ENCODE measurements at places on chromosomes 7 and 10.

DNA sequence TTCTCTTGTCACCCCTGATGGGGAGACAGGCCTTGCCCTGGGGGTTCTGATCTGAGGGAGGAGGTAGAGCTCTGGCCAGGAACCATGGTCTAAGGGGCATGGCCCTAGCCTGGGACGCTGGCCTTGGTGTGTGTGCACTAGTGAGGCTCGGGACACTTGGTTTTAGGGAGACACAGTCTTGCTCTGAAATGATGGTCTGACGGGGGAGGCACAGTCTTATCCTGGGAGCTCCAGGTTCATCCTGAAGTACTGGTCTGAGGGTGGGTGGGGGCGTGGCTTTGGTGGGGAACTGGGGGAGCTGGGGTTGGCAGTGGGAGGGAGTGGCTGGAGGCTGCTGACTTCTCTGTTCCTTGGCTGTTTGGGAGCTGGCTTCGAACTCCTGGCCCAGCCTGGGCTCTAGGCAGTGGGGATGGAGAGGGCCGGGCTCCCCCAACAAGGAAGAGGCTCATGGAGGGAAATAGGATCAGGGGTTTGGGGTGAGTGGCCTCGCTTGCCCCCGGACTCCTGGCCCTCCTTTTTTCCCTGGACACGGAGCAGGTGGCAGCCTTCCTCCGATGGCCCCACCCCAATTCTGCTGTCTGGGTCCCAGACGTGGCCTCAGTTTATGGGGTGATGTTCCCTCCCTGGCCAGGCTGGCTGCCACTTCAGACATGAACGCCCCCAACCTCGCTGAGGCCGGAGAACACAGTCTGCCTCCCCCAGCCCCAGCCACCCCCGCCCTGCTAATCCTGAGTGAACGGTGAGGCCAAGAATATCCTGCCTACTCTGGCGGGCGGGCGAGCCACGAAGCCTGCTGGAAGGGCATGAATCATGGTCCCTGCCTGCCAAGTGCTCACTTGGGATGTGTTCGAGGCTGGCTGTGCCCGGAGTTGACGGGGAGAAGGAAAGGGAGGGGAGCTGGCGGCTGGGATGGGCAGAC is 43.5 kb downstream of the TMEM270 start:
- no peak overlapping the region for H3K4me3 ChIP-seq
- no peaks in the 10 kb centered on the region for H3K27me3 ChIP-seq
- DNase-seq, result no peak
- no peaks in the 10 kb centered on the region for H3K4me1 ChIP-seq

DNA sequence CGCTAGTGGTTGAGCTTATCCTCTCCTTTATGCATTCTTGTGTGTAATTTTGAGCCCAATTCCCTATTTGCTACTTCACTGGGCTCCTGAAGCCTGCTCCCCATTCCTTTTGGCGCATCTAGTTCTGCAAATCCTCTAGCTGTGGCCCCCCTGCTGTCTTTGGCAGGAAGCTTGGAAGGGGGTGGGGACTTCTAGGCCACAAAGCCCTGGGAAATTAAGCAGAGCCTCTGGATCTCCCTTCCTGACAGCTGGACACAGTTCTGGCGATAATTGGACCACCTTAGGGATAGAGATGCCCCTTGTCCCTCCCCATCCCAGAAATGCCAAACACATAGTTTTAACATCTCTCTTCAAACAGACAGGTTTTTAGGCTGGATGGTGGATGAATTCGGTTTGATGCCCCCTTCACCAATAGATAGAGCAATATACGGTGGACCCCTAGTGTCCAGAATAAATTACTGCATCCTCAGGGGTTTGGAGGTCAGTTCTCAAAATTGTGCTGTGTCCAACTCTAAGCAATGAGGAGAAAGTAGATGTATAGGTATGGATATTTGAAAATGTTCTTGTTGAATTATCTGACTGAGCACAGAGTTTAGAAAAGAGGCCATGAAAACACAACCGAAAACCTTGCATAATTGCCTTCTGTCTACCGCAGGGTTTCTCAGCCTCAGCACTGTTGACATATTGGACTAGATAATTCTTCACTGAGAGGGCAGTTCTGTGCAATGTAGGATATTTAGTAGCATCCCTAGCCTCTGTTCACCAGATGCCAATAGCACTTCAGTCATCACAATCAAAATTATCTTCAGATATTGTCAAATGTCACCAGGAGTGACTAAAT is 75.5 kb downstream of the PAPSS2 start:
- no peak for DNase-seq
- H3K27me3 ChIP-seq, result peaks cover 28% of the 10 kb centered on the region
- H3K36me3 ChIP-seq, result no peaks in the 10 kb centered on the region
- no peak overlapping the region for H3K27ac ChIP-seq
- H3K4me3 ChIP-seq, result no peak overlapping the region

GRCh38 chr10:70984986-70985722 is 96.8 kb upstream of the PCBD1 start:
- H3K4me3 ChIP-seq, result no peak overlapping the region
- H3K27ac ChIP-seq, result no peak overlapping the region
- DNase-seq, result no peak
- no peaks in the 10 kb centered on the region for H3K36me3 ChIP-seq

DNA sequence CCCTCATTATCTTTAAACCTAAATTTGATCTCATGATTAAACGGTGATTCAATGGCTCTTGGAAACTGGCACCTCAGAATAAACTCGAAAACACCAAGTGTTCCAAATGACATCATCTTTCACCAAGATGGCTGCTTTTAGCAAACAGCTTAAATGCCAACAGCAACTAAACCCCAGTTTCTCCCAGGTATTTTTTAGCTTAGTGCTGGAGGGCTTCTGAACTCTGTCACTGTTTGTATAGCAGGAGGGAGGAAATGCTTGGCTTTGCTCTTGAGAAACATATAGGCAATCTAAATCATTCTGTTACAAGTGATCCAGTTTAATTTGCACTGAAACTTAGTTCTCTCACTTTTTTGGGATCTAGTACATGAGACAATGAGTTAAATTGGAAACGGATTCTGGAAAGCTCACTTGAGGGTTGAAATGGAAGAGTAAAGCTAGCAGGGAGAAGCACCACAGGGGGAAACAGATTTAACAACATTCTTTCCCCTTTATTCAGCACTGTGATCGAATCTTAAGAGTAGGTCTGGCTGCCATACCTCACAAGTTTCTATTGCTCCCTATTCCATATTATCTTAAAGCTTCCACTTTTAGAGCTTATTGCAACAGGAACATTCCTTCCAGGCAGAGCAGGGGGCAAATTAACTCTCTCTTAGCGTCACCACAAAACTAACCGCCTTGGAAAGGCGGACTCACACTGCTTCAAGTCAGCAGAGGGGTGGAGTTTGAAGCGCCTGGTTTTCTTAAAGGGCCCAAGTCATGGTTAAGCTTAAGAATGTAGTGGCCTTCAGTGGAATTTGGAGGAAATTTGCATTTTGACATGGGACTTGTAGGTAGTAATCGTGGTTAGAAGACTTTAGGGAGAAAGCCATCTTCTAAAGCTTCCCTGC is 1.8 kb upstream of the CCDC6 start:
- peaks cover 38% of the 10 kb centered on the region for H3K4me1 ChIP-seq
- H3K4me3 ChIP-seq, result peak overlapping the region; percentile 93
- peaks cover 8% of the 10 kb centered on the region for H3K36me3 ChIP-seq
- H3K27me3 ChIP-seq, result no peaks in the 10 kb centered on the region
- DNase-seq, result peak; percentile 46

- peaks cover 47% of the 10 kb centered on the region for H3K4me1 ChIP-seq
- DNase-seq, result peak; percentile 62
- H3K27me3 ChIP-seq, result peaks cover 9% of the 10 kb centered on the region
- H3K27ac ChIP-seq, result peak overlapping the region; percentile 58
Observed at GRCh38 chr10:130138479-130138866, 2.3 kb downstream of the GLRX3 start.

GRCh38 chr7:34338961-34339526 is 319.0 kb upstream of the NPSR1 start:
- DNase-seq, result no peak
- no peak overlapping the region for H3K4me3 ChIP-seq
- H3K27ac ChIP-seq, result no peak overlapping the region
- no peaks in the 10 kb centered on the region for H3K4me1 ChIP-seq
- no peaks in the 10 kb centered on the region for H3K36me3 ChIP-seq

DNA sequence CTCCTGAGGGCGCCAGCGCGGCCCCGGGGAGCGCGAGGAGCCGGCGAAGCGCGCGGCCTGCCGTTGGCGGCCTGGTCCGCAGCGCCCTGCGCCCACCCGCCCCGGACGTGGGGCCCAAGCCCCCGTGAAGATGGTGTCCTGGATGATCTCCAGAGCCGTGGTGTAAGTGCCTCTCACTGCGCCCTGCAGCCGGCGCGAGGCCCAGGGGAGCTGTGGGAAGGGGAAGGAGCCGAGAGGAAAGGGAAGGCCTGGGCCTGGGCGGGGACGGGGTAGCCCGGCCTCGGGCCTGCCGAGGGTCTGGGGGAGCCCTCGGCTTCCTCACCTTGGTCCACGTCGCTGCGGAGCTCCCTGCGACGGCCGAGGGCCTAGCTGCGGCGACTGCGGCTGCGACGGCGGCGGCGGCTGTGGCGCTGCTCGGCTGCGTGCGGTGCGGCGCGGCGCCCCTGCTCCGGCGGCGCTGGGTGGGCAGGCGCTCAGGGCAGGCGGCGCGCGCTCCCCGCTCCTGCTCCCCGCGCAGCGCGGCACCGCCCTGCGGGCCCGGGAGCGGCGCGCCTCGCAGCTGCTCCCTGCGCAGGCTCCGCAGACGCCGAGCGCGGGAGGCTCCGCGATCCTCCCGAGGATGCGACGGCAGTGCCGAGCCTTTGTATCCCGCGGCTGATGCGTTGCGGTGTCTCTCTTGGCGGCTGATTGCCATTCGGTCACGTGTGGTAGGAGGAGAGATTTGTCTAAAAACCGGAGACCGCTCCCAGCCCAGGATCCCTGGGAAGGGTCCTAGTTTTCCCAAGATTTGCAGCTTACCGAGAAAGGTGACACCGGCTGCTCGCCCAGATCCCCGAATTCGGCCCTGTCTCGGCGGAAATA is 445 bp downstream of the REEP3 start:
- H3K36me3 ChIP-seq, result peaks cover 19% of the 10 kb centered on the region
- H3K4me1 ChIP-seq, result peaks cover 53% of the 10 kb centered on the region
- DNase-seq, result peak; percentile 45
- peaks cover 3% of the 10 kb centered on the region for H3K27me3 ChIP-seq
- H3K27ac ChIP-seq, result peak overlapping the region; percentile 81

GRCh38 chr10:32232378-32232777 is 114.6 kb downstream of the EPC1 start:
- H3K27ac ChIP-seq, result no peak overlapping the region
- DNase-seq, result no peak
- peaks cover 3% of the 10 kb centered on the region for H3K4me1 ChIP-seq
- no peaks in the 10 kb centered on the region for H3K36me3 ChIP-seq
- no peaks in the 10 kb centered on the region for H3K27me3 ChIP-seq
- no peak overlapping the region for H3K4me3 ChIP-seq

- H3K4me1 ChIP-seq, result peaks cover 8% of the 10 kb centered on the region
- peak; percentile 36 for DNase-seq
- no peak overlapping the region for H3K27ac ChIP-seq
Observed at GRCh38 chr7:142632271-142633134, 116.8 kb upstream of the PRSS1 start.

DNA sequence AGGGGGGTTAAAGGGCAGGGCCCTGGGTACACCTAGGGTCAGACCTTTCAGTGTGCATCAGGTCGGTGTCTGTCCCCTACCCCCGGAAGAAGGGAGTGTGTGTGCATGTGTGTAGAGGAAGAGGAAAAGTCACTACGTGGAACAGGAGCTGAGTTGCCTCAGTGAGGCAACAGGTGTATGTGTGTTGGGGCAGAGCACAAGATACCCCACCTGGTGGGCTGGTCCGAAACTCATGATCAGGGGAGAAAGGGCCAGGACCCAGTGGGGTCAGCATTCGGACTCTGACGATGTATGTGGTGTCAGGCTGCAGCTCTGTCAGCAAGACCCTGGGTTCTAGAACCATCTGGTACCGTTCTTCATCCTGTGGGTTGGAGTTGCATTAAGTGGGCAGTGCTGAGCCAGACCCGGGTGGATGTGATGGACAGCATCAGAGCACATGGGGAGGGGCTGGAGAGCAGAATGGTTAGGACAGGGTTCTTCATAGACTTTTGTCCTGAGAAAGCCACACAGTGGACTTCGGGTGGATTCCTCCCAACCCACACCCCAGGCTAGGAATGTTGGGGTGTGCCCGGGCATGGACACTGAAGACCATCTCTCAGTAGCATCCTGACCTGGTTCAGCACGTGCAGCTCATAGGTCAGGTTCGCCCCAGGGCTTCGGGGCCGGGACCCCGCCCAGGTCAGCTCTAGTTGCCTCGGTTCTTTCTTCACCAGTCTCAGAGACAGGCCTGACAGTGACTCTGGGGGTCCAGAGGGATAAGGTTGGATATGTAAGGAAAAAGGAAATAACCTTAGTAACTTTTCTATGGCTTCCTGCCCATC is 10.7 kb downstream of the EPHA1 start:
- peaks cover 3% of the 10 kb centered on the region for H3K36me3 ChIP-seq
- H3K4me1 ChIP-seq, result peaks cover 2% of the 10 kb centered on the region
- H3K27me3 ChIP-seq, result no peaks in the 10 kb centered on the region
- no peak for DNase-seq
- H3K27ac ChIP-seq, result no peak overlapping the region
